ENCODE measurements at places on chromosomes 12 and 14.

DNA sequence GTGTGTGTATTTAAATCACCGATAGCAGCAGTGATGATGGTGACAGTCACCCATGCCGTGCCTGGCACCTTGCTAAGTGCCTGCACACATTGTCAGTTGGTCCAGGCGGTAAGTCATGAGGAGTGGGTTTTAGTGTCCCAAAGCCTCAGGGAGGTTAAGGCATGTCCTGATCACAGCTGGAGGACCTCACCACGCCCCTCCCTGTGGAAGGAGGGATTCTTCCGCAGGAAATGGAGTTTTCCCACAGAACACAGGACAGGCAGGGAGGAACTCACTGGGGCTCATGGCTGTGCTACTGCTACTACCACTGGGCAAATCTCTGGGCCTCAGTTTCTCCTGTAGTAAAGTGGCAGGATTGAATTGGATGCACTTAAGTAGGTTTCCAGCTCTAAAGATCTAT is 142.3 kb downstream of the CACNA1C start:
- no peak for DNase-seq

DNA sequence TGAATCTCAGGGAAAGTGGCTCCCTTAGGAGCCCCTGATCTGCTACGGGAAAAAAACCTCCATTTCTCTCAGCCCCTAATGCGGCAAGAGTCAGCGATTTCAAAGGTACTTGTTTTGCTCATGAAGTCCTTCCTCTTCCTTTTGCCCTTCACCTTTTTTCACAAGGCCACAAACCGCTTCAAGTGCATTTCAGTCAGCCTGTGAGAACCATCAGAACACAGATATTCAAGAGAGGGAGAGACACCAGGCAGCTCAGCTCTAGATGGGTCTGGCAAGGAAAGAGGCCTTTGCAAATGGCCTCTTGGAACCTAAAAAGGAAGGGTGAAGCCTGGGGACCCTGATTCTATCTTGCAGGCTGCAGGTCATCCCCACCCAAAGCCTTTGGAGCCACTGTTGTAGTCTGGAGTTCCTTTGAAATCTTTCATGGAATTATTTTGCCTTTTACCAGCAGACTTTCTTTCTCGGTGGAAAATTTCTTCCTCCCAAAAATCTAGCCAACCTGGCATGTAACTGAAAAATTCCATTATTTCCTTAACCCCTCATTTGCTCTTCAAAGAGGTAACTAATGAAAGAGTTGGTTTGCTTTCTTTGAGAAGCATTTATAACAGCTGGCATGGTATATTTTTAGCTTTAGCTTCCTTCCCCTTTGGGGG is 145.0 kb downstream of the SAMD4A start:
- DNase-seq = no peak

DNA sequence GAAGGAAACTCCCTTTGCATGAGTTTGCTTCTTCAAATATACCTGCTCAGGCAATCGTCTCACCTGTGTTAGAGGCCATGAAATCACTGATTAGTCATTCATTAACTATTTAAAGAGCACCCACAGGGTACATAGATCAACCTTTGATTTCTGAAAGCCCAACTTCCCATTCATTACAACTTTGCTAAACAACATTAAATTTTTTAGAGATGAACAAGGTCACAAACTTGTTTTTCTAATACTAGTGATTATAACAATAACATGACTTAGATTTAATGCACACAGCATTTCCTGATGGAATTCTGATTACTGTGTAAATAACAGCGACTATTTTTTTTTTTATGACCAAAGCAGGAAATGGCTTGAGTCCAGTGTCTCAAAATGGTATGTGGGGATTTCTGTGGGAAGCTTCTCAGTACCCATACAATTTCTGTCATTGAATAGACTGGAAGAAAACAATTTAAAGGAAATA is 5.4 kb upstream of the ERO1A start:
- no peak for DNase-seq

DNA sequence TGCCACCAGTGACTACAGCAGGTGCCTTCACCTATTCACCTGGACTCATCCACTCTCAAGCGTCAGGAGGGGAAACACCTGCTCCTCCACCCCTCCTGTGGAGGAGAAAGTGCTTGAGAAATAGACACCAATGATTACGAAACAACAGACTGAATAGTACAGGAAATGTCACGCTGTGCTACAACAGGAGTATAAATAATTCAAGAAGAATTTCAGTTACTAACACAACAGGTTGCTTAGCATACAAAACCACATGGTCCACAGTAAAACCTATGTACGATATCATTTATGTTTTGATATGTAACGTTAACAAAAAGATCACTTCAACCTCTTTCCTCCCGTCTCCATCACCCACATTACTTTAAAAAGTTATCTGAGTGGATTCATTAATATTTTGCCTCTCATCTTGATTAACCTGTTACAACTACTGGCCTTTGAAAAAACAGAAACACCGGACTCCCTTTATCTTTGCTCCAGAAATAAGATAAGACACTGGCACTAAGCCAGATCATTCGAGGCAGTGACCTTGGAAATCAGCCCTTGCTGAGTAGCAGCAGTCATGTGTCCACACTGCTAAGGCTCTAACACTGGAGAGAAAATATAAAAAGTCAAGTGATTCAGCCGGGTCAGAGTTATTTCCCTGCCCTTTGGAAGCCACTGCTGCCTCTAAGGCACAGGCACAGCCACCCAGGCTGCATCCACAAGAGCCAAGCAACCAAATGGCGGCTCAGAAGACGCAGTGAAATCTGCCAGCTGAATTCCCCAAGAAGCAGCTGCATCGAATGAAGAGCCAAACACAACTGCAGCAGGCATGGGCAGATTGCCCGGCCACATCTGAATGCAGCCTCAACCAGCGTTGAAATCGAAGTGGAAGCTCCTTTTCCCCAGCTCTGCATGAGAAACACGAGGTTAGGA is 40.9 kb downstream of the NT5DC3 start:
- no peak for DNase-seq
